ENCODE measurements at places on chromosomes 1 and 21.
A peak's percentile ranks its signal among the peaks of the same experiment; 100 is the strongest.

- DNase-seq, result no peak
Measured at GRCh38 chr1:179883745-179884138, 1.7 kb downstream of the TOR1AIP1 start.

GRCh38 chr1:9321986-9322660, 29.4 kb downstream of the SPSB1 start:
- DNase-seq, result no peak

- DNase-seq, result no peak
Measured at GRCh38 chr1:248627971-248628844, 6.7 kb downstream of the OR2T11 start.

- no peak for DNase-seq
Measured at GRCh38 chr1:204991342-204991844, 51.6 kb upstream of the CNTN2 start.

DNA sequence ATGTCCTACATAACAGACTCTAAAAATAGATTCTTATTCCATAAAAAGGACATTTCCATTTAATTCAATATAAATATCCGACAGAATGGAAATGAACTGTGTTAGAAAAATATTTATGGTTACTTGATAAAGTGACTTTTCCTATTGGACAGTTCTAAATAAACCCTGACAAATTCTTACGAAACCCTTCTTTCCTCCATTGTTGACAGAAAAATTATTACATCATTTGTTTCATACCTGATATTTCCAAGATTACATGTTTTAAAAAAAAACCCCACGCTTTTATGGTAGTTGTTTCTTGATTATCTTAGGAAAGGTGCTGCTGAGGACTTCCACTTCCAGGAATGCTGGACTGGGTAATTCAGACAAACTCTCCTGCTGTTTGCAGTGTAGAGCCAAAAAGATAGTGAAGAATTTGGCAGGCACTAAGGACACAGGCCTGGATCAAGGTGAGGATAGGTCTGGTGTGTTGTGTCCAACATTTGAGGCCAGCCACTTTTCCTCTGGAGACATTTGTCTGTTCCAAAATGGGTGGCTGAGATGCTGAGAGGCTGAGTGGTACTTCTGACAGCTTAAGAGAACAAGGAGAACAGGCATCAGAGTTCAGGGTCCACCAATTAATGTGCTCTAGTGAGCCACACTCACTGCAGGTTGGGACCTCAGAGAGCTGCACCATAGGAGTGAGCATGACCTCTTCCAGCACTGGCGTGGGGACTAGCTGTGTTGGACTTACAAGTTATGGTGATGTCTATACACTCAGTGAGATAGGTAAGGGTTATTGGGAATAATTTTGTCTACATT, 7.0 kb upstream of the C1orf116 start:
- DNase-seq, result no peak

- DNase-seq, result no peak
Measured at GRCh38 chr1:95139039-95139438, 21.9 kb downstream of the TLCD4 start.

GRCh38 chr1:15056515-15057285, 96.8 kb upstream of the TMEM51 start:
- DNase-seq, result peak; percentile 11

DNA sequence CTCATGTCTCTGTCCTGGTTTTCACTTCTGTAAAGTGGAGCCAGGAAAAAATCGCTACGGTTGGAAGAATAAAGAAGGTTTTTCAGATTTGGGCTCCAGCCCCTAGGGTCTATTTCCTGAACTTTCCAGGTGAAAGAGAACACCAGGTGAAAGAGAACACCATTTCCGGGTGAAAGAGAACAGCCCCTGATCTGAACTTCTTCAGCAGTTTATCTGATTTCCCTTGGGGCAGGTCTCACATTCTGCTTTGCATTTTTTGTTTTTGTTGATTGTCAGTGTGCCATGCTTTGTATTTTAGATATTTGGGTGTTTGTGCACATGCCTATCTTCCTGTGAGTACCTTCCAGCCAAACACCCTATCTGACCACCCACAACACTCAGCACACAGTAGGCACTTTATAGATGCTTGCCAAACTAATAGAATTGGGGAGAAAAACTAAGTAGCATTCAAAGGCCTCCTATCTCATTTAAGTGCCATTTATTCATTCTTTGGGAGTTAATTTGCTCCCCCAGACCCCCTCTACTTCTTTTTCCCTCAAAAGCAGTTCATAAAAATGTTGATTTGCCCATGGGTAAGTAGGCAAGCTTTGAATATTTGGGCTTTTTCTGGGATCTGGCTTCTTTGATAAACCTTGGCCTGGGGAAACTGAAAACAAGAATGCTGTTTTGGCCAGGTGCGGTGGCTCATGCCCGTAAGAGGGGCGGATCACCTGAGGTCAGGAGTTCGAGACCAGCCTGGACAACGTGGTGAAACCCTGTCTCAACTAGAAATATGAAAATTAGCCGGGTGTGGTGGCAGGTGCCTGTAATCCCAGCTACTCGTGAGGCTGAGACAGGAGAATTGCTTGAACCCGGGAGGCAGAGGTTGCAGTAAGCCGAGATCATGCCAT, 2.2 kb downstream of the NAV1 start:
- no peak for DNase-seq

GRCh38 chr1:153292740-153293479, 19.8 kb downstream of the PGLYRP3 start:
- DNase-seq, result no peak

DNA sequence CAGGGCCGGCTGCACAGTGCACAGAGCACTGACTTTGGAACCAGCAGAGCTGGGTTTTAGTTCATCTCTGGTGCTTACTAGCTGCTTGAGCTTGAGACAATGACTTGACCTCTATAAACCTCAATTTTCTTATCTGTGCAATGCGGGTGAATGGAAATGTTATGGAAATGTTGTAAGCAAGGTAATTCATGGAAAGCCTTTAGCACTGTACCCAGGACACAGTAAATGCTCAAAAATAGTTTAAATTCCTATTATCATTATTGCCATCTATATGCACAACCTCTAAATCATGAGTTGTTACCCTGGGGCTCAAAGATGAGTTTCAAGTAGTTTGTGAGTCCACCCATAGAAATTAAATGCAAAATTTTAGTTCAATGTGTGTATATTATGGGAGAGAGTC, 99.5 kb downstream of the CSMD2 start:
- no peak for DNase-seq

- DNase-seq, result no peak
Measured at GRCh38 chr1:158916085-158916484, 15.3 kb upstream of the PYHIN1 start.

DNA sequence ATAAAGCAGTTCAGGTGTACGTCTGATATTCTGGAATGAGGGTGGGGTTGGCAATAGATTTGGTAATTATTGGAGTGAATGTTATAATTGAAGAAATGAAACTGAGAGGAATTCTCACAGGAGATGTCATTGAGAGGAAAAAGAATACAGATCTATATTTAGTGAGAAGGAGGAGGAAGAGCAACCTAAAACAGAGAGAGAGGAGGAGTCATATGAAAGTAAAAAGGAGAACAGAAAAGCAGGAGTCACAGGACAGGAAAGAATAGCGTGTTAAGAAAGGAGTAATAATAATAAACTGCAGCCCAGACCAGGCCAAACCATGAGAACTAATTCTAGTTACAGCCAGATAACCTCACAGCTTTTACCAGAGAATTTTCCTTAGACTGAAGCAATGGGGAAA, 62.7 kb upstream of the MROH9 start:
- no peak for DNase-seq

- DNase-seq, result no peak
Measured at GRCh38 chr1:10537082-10537766, 62.5 kb downstream of the PEX14 start.

- no peak for DNase-seq
Measured at GRCh38 chr21:33028773-33029384, 3.1 kb downstream of the OLIG2 start.

DNA sequence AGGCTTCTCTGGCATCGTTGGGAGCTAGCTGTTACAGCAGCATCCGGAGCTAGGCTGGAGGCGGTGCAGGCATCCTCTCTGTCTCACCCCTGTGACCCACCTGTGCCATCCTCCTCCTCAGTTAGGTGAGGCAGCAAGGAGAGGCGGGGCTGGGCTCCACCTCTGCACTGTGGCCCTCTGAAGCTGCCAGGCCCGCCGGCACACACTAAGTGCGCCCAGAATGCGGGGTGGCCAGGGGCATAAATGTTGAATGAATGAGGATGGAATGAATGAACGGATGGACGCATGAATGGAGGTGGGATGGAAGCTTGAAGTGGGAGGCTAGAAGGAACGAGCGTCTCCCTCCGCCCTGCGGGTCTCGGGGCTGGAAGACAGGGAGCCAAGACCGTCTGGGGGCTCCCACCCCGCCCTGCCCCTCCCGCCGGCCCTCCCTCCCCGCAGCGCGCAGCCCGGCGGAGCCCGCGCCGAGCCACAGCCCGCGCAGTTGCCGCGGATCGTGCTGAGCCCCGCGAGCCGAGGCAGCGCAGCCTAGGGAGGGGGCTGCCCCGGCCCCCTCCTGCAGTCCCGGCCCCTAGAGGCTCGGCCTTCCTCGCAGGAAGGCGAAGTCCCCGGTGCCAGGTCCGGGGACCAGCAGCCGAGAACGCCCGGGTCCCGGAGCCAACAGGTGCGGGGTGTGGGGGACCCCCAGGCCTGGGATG, at the start of gene HCRTR1:
TSS of gene HCRTR1 (plus strand) at position 472 of the 698 bp plus-strand sequence. CDS start 1,504 bp downstream, outside the sequence.
- no peak for DNase-seq

DNA sequence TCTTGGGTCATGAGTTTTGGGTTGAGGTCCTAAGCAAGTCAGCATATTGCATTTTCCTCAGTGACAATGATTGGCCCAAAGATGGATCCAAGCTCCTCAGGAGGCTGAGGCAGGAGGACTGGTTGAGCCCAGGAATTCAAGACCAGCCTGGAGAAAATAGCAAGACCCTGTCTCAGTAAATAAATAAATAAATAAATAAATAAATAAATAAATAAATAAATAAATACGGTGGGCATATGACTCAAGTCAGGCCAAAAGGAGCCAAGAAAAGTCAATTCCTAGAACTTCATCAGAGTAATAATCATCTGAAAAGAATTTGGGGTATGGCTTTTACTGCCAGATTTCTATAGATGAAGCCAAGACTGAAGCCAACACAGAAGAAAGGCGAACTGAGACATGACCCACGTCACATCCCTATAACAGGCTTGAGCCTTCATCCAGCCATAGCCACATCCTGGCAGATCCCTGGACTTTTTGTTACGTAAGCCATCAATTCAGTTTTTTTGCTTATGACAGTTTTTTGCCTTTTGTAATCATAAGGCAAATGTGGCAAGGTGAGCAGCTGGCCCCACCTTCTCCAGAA, 88.5 kb upstream of the NFASC start:
- no peak for DNase-seq

- no peak for DNase-seq
Measured at GRCh38 chr21:46325073-46325912, 1.3 kb downstream of the PCNT start.

- DNase-seq, result no peak
Measured at GRCh38 chr1:30684881-30685795, 38.2 kb downstream of the MATN1 start.

DNA sequence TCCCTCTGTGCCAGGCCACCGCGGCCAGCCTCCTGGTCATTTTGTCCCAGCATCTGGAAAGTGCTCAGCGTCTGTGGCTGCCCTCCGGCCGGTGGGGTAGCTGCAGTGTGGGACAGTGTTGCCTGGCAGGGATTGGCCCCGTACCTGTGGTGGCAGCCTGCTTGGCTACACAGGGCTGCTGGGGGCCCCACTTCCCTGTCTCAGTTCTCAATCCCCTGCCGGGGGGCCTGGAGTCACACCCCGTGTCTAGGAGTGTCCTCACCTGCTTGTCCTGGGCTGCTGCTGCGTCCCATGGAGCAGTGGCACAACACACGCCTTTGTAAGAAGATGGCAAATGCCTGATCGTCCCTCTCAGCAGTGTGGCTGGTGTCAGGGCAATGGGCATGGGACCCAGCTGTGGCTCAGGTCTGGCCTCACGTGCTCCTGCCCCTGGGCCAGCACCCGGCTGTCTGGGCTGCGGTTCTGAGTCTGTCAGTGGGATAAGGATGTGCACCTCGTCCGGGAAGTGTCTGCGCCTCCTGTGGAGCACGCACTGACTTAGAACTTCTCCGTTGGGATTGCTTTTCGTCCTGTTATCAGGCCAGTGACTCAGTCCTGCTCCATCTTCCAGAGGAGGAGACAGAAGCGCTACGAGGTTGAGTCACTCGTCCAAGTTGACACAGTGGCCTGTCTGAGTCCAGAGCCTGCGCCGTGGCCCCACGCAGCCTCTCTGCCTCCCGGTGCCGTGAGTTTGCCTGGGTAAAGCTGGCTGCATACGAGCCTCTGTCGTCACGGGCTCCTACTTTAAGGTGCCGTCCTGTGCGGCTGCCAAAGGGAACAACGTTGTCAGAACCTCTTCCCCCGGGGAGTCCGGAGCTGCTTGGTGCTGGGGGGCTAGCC, 41.0 kb downstream of the CRYAA start:
- DNase-seq, result peak; percentile 35

DNA sequence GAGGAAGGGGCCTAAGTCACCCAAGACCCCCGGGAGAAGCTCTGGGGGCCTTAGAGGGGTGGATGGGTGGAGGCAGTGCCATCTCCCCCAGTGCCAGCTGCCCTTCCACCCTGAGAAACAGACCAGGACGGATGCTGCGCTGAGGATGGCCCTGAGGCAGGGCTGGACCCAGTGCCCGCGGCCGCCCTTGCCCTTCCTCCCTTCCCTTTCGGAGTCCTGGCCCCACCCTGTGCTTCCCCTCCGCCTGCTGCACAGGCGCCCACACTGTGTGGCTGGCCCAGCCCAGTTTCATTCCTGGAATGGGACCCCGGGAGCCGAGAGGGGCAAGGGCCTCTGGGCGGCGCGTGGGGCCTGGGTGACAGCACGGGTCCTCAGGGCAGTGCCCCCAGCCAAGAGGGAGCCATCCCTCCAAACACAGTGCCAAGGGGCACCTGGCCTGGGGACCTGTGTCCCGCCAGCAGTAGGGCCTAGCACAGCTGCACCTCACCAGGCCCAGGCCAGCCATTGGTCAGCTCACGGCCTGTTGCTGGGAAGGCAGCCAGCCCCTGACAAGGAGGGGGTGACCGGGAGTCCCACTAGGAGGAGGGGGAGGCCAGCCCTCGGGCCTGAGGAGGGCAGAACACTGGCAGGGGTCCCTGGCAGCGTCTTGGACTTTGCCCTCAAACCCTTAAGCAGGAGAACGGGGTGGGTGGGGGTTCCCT, 13.4 kb upstream of the SKI start:
- no peak for DNase-seq

- DNase-seq, result no peak
Measured at GRCh38 chr1:201847150-201847549, 18.2 kb downstream of the IPO9 start.

GRCh38 chr21:41682719-41683179, 84.1 kb downstream of the RIPK4 start:
- no peak for DNase-seq

GRCh38 chr1:9696793-9697192, 45.3 kb downstream of the PIK3CD start:
- no peak for DNase-seq

- DNase-seq, result no peak
Measured at GRCh38 chr1:111559736-111560279, 56.4 kb upstream of the ADORA3 start.

GRCh38 chr1:71919811-71920509, 362.4 kb downstream of the NEGR1 start:
- DNase-seq, result no peak
